Pulmonary artery endothelial cell (primary cell): ENCODE measurements at places on chromosomes 1 and 21.

GRCh38 chr21:20661745-20662422 lies 336.3 kb upstream of the NCAM2 start:
- DNase-seq: no peak

GRCh38 chr1:205983925-205984725 lies 19.1 kb downstream of the RAB7B start:
- no peak for DNase-seq

DNA sequence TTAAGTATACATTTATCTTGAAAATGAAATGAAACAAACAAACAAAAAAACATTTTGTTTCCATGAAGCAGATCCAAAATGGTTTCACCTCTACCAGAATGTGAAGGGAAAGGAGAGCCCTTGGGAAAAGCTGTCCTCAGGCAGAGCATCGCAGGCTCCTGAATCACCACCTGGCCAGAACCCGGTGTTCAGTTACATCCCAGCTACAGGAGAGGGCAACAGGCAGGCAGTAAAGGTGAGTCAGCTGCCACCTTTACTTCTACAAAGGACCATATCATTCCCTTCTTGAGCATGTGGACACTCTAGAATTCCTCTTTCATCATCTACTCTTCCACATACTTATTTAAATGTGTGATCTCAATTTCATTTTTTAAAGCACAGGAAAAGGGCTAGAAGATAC lies 151.2 kb downstream of the PIGK start:
- DNase-seq: no peak

DNA sequence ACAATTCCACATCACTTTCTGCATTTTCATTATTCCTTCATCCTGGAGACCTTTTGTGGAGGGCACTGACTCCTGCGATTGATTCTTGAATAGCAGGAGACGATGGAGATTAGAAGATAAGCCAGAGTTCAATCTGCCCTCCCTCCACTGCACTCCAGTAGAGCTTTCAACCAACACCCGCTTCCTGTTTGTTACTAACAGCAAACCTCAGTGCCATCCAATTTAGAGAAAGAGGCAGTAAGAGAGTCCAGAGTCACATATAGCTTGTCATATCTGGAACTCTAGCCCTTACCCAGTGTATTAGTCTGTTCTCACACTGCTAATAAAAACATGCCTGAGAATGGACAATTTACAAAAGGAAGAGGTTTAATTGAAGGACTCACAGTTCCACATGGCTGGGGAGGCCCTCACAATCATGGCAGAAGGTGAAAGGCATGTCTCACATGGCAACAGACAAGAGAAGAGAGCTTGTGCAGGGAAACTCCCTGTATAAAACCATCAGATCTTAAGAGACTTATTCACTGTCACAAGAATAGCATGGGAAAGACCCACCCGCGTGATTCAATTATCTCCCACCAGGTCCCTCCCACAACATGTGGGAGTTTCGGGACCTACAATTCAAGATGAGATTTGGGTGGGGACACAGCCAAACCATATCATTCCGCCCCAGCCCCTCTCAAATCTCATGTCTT lies 55.9 kb downstream of the PCBP3 start:
- DNase-seq: no peak

DNA sequence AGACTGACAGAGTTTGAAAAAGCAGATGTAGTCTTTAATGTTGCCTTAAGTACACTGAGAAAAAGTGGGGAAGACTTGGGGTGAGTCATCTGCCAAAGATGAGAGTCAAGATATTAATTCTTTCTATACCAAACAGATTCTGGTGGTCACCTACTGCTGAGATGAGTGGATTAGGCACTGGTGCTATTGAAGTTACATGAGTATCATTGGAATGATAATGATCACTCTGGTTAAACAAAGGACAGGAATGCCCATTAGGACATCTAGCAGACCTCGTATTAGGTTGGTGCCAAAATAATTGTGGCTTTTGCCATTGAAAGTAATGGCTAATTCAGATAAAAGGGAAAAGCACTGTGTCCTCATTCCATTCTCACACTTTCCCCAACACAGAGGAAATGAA lies 1588.9 kb downstream of the KCNT2 start:
- no peak for DNase-seq

DNA sequence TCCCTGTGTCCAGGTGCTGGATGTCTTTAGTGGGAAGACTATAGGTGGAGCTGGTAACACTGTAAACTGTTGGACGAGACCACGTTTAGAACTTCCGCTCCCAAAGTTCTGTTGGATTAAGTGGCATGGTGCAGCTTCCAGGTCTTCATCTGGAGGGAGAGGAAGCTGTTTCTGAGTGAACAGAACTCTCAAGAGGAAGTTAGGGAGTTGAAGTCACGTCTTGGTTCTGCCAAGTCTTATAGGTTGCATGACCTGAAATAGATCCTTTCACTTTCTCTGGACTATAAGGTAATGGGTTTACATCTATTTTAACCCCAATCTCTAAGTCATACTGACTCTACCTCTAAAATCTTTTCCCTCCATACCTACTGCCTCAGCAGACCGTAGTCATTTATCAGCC lies 97.4 kb upstream of the TNR start:
- no peak for DNase-seq

GRCh38 chr1:99644279-99645004 lies 1.5 kb upstream of the PALMD start:
- DNase-seq: no peak

- DNase-seq: no peak
Measured at GRCh38 chr21:34017039-34017961, 56.1 kb upstream of the MRPS6 start.

DNA sequence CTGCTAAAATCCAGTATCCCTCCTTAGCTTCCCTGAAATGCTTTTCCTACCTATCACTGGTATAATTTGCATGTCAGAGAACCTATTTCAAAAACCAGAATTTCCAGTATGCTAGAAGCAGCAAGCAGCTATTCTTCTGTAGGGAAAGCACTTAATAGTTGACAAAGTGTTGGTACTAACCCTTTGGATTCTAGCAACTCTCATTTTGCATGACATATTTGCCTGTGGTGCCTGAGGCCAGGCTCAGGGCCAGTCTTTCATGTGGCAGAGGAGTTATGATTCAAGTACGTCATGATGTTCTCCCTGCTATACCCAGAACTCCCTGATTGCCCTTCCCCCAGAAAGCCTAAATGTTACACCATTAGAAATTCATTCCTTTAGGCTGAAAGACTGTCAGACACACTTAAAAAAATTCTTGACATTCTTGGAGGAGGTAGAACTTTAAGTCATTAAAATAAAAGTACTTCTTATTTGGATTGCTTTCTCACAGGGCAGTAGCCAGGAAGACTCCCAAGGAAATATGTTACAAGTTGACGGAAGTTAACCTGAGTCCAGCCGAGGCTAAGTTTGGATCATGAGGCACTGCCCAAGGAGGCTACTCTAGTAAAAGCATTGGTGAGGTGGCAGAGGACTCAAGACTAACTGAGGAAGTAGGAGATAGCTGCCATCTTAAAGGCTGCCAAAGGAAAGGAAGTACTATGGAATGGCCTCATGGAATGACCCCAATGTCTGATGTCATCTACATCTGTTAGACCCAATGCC lies 298.4 kb upstream of the SPAG17 start:
- no peak for DNase-seq

- no peak for DNase-seq
Measured at GRCh38 chr21:26977746-26978145, 10.9 kb upstream of the ADAMTS5 start.

DNA sequence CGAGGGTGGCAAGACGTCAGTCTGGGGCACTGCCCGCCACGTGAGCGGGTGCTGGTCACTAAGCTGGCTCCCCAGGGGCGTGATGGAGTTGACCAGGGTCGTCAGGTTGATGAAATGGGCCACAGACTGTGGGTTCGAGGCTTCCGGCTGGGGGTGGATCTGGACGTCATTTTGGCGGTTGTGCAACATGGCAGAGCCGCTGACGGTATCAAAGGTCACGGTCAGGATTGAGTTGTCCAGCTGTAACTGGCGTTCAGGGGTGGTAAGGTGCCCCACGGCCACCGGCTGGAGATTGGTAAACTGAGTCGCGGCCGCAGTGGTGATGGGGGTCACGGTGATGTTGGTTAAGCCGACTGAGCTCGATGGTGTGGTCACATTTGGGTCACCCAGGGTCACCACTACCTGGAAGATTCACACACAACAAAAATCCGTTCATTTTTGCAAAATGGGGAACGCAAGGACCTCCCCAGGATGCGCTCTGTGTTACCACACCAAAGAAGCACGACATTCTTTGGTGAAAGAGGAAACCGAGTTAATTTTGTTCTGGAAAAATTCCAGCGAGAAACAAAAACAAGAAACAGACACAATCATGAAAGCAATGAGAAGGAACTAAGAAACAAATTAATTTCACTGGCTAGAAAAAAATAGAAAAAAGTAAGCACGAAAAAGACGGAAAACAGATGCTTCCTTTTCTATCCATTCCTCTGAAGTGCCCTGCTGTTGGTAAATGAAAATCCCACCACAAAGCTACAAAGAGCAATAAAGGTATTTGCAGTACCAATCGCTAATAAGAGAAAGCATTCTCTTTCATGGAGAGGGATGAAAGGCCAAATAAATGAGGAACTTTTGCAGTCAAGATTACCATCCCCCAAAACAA lies 34.7 kb upstream of the RIPK4 start:
- no peak for DNase-seq

DNA sequence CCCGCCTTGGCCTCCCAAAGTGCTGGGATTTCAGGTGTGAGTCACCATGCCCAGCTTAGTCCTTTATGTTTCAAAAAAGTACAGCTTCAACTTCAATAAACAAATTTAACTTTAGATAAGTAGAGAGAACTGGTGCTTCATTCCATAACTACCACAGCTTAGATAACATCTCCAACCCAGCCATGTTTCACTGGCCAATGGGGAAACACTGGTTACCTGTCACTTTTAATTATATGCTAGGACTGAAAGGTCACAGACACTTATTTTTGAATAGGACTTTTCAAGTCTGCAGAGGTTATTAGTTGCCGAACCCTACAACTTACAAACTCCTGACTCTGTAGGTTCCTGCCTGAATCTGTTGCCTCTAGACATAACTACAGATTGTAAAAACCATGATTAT lies 56.5 kb upstream of the ST6GALNAC3 start:
- no peak for DNase-seq

- no peak for DNase-seq
Measured at GRCh38 chr1:100979631-100980030, 46.0 kb downstream of the DPH5 start.

GRCh38 chr1:101394041-101394440 lies 157.2 kb downstream of the S1PR1 start:
- no peak for DNase-seq

- no peak for DNase-seq
Measured at GRCh38 chr1:166975361-166976129, at the start of gene ILDR2. Gene ILDR2 (minus strand): TSS chr1:166975540. CDS start chr1:166975268, 272 bp downstream.

- DNase-seq: no peak
Measured at GRCh38 chr1:234213658-234214128, 159.6 kb upstream of the COA6 start.

DNA sequence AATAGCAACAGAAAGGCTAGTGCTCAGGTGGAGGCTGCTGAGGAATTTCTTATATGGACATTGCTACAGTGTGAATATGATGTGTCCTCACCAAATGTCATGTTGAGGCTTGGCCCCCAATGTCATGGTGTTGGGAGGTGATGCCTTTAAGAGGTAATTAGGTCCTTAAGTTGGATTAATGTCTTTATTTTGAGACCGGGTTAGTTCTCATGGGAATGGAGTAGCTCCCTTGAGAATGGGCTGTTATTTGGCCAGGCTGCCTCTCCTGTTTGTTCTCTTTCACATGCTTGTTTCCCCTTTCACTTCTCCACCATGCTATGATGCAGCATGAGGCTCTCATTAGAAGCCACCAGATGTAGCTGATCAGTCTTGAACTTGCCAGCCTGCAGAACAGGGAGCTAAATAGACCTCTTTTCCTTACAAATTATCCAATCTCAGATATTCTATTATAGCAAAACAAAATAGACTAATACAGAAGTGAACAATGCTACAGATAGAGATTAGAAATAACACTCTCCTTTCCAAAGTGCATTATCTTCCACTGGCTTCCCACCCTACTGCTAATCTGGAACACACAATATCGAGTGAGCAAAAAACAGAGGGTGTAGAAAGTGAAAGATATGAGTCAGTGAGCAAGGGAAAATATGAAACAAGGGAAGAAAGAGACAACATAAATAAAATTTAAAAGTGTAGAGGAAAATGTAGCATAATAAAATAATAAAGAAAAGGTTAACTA lies 160.2 kb downstream of the NTMT2 start:
- no peak for DNase-seq

- DNase-seq: no peak
Measured at GRCh38 chr1:192768463-192768862, 40.4 kb upstream of the RGS2 start.

- DNase-seq: no peak
Measured at GRCh38 chr1:88922214-88922613, 30.8 kb upstream of the GTF2B start.
